ENCODE measurements at places on chromosomes 6 and 20.
A peak's percentile ranks its signal among the peaks of the same experiment; 100 is the strongest.

GRCh38 chr6:14660806-14661579 is 543.4 kb downstream of the CD83 start:
- no peak for DNase-seq

GRCh38 chr20:63500151-63500901 is 1.4 kb upstream of the EEF1A2 start:
- peak; percentile 9 for DNase-seq

DNA sequence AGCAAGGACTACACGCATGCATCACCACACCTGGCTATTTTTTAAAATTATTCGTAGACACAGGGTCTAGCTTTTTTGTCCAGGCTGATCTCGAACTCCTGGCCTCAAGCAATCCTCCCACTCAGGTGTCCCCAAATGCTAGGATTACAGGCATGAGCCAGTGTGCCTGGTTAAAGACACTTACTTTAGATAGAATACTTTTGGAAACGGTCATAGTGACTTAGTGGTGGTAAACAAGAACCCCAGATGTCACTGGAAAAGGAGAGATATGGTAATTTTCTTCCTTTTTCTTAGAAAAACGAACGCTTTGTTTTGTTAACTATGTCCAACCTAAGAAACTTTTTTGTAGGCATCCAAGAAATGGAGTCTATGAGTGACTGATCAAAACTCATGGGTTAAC is 137.3 kb downstream of the TFAP2B start:
- no peak for DNase-seq

- no peak for DNase-seq
These were observed 7.0 kb downstream of the COL9A3 start for GRCh38 chr20:62823688-62824475.

GRCh38 chr20:35034145-35034544 is 58.5 kb downstream of the TRPC4AP start:
- DNase-seq: no peak

- no peak for DNase-seq
These were observed 38.1 kb upstream of the RPP40 start for GRCh38 chr6:5041955-5042354.

GRCh38 chr6:143400258-143401067 is 50.0 kb downstream of the ADAT2 start:
- no peak for DNase-seq

DNA sequence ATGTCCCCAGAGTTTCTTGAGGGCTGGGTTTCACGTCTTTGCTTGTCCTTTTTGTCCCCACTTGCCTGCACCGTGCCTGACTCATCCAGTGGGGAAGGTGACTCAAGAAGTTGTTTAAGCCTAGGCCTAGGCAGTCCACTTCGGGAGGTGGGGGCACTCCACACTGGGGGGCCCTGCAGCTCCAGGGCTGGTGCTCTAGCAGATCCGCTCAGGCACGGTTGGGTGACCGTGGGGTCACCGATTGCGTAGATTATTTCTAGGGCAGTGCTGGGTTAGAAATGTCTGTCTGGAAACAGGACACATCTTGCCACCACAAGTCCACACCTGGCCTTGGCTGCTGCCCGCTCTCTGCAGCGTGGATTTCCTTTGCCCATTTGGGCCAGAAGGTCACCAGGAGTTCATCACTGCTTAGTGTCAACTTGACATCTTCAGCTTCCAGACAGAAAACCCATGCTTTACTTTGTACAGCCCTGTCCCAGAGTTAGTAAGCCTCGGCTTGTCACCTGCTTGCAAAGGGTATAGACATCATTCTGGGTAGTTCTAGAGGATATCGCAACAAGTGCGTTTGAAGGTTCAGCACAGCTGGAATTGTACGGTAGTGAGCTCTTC is 13.6 kb upstream of the C20orf144 start:
- no peak for DNase-seq

DNA sequence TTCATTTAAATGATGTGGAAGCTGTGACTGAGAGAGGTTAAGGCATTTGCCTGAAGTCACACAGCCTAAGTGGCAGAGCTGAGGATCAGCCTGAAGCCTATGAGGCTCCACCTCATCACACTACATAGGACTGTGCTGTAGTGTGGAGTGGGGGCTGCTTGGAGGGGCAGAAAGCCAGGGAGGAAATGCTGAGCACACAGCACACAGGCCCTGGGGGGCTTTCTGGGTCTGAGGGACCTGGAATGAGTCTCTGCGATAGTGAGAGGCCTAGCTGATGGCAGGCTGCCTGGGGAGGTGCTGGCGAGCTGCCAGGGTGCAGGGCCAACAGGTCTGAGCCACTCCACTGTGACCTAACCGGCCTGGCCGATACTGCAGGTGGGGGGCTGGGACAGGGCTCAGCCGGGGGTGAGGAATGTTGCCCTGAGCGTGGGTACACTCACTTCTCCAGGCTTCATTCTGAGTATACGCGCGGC is 2.2 kb upstream of the ARHGAP40 start:
- DNase-seq: no peak

- DNase-seq: no peak
These were observed 17.8 kb downstream of the TMEM30A start for GRCh38 chr6:75266716-75267291.

DNA sequence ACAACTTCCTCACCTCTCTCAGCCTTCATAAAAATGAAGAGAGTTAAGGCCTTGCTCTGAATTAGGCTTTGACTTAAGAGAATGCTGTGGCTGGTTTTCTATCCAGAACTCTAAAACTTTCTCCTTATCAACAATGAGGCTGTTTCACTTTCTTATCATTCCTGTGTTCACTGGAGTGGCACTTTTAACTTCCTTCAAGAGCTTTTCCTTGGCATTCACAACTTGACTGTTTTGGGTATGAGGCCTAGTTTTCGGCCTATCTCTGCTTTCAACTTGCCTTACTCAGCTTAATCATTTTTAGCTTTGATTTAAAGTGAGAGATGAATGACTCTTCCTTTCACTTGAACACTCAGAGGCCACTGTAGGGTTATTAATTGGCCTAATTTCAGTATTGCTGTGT is 4.3 kb upstream of the LOC128125822 start:
- DNase-seq: no peak

DNA sequence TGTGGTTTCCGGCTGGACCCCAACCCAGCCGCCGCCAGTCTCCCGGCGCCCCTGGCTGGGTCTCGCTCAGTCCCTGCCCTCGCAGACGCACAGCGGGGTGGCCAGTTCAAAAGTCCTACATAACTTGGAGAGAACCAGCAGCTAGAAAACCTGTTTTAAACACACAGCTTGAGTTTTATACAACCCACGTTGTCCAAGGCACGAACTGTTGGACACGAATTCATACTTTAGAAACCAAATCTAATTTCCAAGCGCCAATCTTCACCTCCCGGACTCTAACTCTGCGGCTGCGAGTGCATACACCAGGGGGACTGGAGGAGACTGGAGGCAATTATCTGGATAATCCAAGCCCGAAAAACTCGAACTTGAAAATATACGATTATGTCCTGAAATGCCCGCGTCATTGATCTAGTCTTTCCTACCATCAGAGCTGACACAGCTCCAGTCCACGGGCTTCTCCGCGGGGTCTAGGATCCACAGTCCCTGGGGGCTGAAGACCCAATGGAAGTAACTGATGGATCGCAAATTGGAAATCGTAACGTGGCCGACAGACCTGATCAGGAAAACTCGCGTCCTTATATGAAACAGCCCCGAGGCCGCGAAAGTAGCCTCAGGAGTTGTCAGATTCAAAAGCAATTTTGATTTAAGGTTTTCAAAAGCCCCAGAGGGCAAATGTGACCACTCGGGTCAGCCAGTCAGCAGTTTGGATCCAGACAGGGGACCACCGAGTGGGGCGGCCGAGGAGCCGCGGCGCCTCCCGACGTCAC is 843 bp upstream of the HEY2 start:
- no peak for DNase-seq

GRCh38 chr20:62088258-62089127 is 22.8 kb upstream of the TAF4 start:
- no peak for DNase-seq
